ENCODE measurements at places on chromosomes 12 and 14. TPM values are rescaled to one million over a fixed set of nuclear protein-coding genes. Genes with fewer than 3 reads are reported as not detected.

- no peak for DNase-seq
Measured at GRCh38 chr14:25846246-25846645, 751.6 kb downstream of the NOVA1 start.

DNA sequence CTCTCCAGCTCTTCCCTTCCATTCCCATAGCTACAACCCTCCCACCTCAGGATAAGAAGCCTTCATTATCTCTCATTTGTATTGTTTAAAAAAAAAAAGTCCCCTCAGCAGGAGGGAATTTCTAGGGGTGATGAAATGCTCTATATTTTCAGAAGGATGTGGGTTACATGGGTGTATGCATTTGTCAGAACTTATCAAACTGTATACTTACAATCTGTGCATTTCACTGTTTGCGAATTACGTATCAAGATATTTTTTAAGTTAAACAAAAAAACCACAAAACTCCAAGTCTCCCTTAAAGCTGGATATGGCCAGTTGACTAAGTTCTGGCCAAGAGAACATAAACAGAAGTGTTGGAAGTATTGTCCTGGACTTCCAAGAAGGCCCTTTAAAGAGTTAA lies 2.0 kb upstream of the FKBP11 start:
- DNase-seq, result no peak

SLC5A8 gene
- total RNA-seq, result 0.60 TPM

- DNase-seq, result no peak
Measured at GRCh38 chr12:15984097-15984800, 73.1 kb downstream of the DERA start.

DNA sequence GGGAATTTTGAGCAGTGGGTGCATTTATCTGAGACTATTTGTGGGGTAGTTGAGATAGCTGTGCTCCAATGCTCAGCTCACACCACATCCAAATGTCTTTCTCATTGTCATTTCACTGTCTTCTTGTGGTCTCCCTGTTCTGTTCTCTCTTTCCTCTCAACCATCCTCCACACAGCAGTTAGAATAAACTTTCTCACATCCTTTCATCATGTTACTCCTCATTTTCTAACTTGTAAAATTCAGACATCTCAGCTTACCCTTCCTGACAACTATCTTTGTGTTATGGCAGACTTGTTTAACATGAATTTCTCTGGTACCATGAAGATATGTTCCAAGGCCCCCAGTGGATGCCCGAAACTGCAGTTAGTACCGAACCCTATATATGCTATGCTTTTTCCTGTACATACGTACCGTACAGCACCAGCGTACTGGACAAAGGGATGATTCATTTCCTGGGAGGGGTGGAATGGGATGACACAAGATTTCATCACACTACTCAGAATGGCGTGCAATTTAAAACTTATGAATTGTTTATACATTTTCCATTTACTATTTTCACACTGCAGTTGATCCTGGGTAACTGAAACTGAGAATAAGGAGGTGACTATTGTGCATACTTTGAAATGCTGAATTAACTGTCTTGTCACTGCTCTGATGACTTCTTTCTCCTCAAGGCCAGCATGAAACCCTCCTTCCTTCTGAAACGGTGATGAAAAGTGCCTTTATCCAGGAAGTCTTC lies 177.1 kb upstream of the SLC38A2 start:
- no peak for DNase-seq

- DNase-seq, result no peak
Measured at GRCh38 chr12:57579677-57580465, 11.1 kb upstream of the PIP4K2C start.

GRCh38 chr12:131327521-131328488 lies 374.1 kb downstream of the ADGRD1 start:
- DNase-seq, result no peak

DNA sequence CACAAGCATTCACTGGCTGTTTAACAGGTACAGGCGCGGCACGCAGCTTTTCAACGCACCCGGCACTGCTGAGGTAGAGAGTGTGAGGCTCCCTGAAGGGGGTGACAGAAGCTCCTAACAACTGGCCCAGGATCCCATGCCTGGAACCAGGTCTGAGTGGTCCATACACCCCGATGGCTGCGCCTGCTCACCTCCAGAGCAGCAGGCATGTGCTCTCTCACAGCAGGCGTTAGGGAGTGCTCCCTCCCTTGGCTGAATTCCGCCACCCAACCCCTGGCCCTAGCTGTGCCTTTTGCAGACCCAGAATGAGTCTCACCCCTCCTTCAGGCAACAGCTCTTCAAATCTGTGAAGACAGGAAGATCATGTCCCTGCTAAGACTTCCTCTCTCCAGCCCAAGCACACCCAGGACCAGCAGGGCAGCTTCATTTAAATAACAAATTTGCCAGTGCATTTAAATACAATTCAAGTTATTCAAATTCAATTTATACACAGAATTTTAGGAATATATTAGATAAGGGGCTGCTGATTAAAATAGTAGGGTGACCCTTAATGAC lies 86.0 kb downstream of the SETD3 start:
- DNase-seq, result no peak

DNA sequence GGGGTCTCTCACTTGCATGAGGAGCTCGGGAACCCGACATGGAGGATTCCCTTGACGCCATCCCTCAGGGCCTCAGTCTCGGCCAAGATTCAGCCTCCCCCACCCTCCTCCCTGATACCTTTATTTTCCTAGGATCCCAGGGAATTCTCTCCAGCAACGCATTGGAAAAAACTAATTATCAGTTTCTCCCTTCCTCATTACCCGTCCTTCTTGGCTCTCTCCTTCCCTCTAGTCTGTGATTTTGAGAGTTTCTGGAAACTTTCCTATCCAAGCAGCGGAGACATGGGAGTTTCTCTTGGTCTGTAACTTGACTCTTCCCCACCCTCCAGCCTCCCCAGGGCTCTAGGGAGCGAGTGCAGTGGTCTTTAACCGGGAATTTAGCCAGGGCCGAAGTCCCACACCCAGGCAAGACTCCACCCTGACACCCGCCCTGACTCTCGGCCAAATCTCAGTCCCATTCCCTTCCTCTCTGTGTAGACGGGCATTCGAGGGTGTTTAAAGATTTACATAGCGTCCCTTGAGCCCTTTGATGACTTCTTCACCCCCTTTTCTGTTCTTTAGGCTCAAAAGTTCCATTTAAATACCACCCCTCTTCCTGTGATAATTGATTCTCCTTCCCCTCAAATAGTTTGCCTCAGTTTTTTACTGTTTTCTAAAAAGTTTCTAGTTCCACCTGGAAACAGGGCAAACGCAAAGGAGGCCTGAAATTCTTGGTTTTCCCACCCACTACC lies 6.7 kb downstream of the HOXC5 start:
- peak; percentile 82 for DNase-seq

DNA sequence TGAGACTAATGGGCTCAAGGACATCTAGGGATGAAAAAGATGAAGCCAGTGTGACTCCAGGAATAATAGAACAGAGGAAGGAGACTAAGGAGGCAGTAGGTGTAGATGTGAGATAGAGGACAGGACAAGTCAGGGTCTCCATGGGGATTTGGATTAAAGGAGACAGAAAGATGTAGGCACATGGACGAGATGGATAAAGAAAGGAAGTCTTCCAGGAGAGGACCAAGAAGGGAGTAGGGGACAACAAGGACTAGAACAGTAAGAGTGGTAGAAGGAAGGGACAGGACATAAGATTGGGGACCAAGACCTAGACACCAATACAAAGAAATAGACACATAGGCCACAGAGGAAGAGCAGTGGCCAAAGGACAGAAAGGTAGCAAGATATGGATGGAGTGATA lies 7.1 kb upstream of the PCK2 start:
- DNase-seq, result no peak
